Spinal cord (tissue), 10 donors: ENCODE measurements at places on chromosomes 5 and 9. TPM values are rescaled to one million over a fixed set of nuclear protein-coding genes. Genes with fewer than 3 reads are reported as not detected.

GRCh38 chr5:107289030-107289714 is 381.6 kb downstream of the EFNA5 start:
- DNase-seq, result no peak

- DNase-seq, result no peak
These were observed 119.7 kb upstream of the NIPBL start for GRCh38 chr5:36756848-36757247.

- DNase-seq, result no peak
These were observed 1.5 kb upstream of the DNM1 start for GRCh38 chr9:128201441-128202369.

DNA sequence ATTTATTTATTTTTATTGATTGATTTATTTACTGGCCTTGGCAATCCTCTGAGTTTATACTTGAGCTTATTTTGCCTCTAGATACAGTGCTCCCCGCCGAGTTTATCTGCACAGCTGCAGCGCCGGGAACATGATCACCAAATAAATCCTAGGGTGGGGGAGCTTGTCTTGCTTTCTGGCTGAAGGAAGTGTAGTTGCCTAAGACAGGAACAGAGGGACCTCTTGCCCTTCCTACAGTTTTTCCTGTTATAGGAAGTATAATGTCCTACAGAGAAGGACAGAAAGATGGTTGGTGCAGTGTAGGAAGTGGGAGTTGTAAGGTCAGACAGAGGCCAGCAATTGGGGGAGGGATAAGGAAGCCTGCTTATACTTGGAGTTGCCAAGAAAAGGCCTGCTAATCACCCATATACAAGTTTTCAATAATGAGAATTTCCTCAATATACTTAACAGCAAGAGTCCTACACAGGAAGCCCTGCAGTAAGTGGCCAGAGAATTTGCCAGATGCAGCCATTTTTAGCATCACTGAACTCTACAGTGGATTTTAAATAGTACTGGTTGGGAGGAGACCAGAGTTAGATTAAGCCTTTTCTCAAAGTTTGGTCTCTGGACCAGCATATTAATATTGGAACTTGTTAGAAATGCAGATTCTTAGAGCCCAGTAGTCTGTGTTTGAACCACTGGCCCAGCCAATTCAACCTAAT is 7.7 kb downstream of the AOPEP start:
- no peak for DNase-seq

DNA sequence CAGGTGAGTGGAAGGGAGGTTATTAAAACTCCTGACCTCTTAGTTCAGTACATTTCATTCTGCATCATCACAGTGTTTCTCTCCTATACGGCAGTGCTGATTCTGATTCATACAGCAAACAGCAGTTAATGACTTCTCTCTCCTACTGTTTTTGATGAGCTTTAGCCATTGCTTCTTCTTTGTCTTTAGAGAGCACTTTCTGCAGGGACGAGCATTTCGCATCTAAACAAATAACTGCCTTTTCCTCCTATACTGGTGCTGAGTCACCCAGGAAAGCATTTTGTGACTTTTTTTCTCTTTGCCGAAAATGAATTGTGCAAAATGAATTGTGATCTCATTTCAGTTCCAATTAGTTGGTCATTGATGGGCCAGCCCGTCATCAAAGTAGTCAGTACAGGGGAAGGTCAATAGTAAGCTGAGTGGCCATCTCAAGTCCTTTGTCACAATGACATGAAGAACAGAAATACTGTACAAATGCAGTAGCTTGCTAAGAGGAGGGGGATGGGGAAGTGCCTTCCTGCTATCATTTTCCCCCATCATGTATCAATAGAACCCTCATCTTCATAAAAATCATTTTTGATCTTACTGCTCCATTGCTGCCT is 98.5 kb downstream of the INSYN2B start:
- DNase-seq, result no peak

- no peak for DNase-seq
These were observed 3.5 kb downstream of the TBC1D13 start for GRCh38 chr9:128790536-128790935.

DNA sequence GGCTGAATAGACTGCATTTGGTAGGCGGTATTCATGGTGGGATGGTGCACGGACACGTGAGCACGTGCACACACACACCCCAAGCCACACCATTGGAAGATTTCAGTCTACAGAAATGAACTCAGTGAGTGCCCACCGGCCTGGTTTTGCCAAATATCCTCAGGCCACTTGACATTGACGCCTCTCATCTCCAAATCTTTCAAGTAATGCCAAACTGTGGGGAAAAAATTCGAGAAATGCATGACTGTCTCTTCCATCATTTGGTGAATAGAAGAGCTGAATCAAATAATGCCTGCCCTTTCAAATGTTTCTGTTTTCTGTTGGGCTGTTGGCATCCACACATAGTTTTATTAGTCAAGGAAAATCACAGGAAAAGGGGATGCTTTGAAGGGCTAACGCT is 182.3 kb upstream of the EFNA5 start:
- DNase-seq, result no peak

GRCh38 chr5:122478741-122479442 is 166.9 kb downstream of the SNCAIP start:
- no peak for DNase-seq

- DNase-seq, result no peak
These were observed 122.4 kb upstream of the MSX2 start for GRCh38 chr5:174601946-174602345.

DNA sequence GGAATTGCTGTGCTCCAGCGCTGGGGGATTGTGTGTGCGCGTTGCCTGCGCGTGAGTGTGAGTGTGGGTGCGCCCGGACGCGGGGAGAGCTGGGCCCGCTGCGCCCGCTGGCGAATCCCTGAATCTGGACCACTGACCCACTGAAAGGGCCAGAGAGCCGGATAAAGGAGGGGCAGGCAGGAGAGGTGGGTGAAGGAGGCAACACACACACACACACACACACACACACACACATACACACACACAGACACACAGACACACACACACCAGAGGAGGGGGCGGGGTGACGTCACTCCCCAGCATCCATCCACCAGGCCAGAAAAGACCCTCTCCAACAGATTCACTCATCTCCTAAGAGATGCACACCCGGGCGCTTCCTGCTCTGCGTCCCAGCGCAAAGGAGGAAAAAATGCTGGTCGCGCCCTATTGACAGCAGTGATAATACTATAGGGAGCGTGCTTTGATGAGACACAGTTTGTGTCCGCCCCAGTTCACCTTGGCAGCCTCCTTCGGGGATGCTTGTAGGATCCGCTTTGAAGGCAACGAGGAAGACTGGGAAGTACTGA is 1059.1 kb upstream of the DMAC1 start:
- DNase-seq, result no peak

DNA sequence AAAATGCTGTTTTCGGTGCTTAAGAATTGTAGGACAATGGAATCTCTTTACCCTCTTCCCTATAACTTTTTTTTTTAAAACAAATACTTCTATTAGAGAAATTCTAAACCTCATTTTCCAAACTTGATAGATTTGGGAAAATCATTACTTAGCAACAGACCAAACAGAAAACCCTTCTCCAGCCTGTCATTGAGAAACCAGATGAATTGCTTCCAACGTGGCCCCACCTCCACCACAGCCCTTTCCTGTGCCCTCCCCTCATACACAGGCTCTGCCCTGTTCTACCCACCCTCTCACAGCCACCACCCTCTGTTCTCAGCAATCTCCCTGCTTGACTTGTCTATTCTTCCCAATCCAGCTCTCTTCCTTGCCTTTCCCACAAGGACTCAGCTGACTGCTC is 221.2 kb downstream of the DMRT2 start:
- DNase-seq, result no peak

PCSK5 gene
- total RNA-seq, result 15.6 TPM

BTF3 gene
- 281 TPM for total RNA-seq

PDZD2 gene
- total RNA-seq, result 22.1 TPM

HARS2 gene
- total RNA-seq, result 24.7 TPM

SLC45A2 gene
- 0.39 TPM for total RNA-seq

CTXN3 gene
- 21.4 TPM for total RNA-seq

ANKRD34B gene
- 0.39 TPM for total RNA-seq

PCDHA13 gene
- total RNA-seq, result 1.9 TPM
